Stimulated activated naive CD8-positive, alpha-beta T cell treated with anti-CD3 and anti-CD28 coated beads, Interleukin-15, Interleukin-2, amounts not matched to agents 100 U/mL and 50 U/mL, for 24 hours (primary cell): ENCODE measurements at places on chromosomes 3 and 15.

DNA sequence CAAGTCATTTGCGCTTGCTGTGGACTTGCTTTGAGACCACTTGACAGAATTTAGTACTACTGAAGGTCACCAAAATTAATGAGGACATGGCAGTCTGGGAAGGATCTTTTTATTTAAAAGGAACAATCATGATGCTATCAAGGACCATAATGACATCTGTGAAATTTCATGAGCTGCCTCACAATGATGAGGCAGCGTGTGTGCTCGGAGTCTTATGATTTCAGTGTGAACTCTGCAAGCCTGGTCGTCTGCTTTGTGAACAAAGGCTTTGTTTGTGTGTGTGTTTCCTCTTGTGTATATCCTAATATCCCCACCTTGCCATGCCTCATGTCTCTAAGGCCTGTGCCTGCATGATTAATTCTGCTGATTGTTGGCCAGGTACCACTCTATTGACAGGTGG lies 46.7 kb downstream of the RAD54L2 start:
- no peak for DNase-seq

DNA sequence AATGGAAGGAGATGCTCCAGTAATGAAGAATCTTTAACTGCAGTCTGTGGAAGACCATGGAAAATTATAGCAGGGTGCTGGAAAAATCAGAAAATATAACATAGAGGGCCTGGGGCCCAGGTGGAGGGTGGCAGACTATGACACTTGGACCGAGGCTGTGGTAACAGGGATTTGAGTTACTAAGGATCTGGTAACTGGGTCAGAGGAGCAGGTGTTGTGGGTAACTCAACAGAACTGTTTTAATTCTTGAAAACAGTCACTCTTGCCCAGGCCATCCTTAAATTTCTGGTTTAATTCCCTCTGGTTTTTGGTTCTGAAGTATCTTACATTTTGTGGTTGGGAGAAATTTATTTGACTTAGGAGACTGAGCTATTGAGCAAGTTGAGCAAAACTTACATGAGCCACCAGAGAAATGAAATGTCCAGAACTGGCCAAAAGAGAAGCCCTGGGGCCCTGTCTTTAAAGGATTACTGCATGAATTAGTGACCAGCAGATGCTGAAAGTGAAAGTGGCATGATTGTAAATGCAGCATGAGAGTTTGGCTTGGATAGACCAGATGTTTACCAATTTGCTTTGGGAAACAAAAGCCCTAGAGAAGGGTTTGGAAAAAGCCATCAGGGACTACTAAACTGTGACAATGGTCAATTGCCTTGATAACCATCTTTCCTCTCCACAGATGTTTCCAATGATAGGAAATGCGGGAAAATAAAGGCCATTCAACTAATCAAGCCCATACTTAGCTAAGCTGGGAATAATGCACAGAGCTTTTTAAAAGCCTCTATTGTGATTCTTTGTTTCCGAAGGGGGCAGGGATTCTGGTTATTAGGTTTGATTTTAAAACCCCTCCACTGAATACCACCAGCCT lies 374.9 kb upstream of the TGFBR2 start:
- no peak for DNase-seq

DNA sequence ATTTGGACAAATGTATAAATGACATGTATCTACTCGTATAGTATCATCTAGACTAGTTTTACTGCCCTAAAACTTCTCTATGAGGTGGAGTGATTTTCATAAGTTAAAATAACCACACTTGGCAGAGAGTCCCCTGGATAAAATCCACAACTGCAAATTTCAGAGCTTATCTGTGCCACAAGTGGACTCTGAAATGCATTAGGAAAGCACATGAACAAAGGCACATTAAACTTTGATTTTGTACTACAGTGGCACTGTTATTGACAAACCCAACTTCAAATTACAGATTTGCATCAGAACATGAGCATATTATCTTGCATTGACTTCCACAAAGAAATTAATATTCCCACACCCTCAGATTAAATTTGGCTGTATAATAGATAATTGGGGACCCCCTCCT lies 58.1 kb upstream of the EIF5A2 start:
- no peak for DNase-seq

DNA sequence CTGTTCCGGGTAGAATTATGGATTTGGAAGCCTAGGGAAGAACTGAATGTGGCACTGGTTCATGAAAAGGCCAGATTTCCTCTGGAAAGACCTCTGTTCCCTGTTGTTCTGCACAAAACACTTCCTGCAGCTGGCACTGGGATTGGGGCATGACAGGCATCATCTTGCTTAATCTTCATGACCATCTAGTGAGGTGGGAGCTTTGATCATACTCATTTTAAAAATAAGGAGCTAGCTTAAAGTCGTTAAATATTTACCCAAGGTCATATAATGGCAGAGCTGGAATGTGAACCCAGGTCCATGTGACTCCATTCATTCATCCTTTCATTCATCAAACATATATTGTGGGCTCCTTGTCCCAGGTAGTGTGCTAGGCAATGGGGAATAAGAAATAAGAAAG lies 40.4 kb downstream of the EBLN2 start:
- no peak for DNase-seq

DNA sequence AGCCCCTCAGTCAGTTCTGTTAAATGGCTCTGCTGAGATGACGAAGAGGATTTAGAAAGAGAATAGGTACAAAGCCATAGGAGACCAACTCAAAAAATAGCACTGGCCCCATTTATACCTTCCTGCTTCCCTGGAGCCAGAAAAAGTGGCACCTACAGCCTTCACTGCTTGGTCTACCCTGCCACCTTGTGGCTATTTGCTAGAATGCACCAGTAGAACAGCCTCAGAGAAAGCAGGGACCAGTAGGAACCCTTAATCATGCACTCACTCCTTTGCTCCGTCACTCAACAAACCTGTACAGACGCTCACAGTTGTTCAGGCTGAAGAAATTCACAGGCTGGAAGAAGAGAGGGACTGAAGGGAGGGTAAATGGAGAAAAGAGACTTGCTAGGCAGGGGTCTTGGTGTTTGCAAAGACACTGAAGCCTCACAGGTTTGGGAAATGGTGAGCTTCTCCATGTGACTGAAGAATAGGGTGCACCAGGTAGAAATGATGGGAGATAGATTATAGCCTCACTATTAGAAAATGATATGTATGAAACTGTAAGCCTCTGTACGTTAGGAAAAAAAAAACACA lies 12.1 kb upstream of the RTP2 start:
- DNase-seq: peak; percentile 74

DNA sequence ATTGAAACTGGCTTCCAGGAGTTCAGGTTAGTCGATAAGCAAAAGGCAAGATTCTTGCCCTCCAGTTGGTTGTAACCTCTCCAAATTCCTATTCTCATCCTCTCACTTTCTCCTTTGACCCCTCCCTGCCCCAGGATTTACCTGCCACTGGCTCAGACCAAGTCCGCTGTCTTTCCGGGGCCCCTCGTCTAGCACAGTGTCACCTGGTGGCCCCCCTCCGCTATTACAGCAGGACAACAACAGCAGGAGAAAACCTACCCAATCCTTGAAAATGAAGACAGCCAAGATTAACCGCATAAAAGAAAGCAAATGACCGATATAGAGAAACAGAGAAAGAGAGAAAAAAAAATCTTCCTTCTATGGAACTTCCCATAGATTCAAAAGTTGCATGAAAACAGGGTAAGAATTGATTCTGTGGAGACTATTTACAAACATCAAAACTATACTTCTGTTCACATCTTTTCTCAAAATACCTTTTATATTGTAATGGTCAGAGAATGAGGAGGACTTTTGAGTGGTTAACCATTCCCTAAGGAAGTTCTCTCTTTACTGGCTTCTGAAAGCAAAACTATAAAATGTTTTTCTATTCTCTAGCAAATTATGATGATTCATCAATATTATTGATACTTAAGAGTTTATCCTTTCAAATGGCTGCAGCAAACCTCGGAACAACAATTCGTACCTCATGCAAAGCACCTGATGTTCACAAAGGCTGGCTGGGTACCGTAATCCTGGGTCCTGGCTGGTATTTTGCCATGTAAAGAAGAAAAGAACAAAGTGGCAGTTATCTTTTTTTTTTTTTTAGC lies 10.0 kb upstream of the ST8SIA2 start:
- DNase-seq: peak; percentile 36

DNA sequence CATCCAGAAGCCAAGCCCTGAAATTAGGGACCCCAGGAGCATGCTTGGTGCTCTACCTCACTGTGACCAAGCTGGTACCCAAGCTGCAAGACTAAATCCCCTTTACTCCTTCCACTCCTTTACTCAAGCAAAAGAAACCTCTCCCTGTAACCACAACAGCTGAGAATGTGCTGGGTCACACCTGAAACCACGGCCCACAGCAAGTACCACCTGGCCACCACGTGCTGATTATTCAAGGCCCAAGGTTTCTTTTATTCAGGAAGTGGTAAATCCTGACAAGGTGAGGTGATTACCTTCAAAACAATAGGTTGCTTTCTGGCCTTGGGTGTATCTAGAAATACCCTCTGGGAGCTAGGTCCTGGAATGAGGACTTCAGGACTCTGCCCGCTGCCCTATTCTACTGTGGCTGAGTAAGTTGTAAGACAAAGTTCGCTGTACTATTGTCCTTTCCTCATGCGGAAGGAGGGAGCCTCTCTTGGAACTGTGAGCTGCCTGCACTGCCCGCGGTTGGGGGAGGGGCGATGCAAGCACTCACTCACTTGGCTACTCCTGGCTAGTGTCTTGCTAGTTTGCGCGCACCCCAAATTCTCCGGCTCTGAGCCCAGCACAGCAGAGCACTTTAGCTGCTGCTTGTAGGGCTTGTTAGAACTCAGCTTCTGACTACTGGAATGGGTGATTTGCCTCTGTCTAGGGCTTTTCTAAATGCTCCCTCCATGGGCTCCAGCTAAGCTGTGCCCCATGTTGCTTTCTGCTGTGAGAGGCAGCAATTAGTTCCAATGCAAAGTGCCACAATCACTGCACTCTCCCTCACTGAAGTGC lies 487.1 kb upstream of the CNTN3 start:
- no peak for DNase-seq

- DNase-seq: no peak
Observed at GRCh38 chr15:40554161-40554525, 10.7 kb downstream of the CCDC32 start.

- no peak for DNase-seq
Observed at GRCh38 chr3:36482256-36482655, 102.0 kb downstream of the STAC start.

DNA sequence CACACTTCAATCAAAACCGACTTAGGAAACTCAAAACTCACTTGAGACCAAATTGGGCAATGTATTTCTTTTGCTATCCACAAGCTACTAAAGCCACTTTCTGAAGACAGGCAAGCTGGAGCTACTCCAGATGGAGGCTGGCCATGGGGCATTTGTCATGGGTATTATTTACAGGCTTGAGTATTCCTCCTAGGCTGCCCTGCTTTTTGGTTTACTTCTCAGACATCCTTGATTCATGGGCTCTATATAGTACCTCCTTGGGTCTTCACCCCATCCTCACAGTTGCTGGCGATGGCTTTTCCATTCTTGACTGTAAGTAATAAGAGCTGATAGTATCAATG lies 18.6 kb upstream of the SYNM start:
- DNase-seq: no peak

- no peak for DNase-seq
Observed at GRCh38 chr3:29247088-29247745, 33.7 kb upstream of the RBMS3 start.

DNA sequence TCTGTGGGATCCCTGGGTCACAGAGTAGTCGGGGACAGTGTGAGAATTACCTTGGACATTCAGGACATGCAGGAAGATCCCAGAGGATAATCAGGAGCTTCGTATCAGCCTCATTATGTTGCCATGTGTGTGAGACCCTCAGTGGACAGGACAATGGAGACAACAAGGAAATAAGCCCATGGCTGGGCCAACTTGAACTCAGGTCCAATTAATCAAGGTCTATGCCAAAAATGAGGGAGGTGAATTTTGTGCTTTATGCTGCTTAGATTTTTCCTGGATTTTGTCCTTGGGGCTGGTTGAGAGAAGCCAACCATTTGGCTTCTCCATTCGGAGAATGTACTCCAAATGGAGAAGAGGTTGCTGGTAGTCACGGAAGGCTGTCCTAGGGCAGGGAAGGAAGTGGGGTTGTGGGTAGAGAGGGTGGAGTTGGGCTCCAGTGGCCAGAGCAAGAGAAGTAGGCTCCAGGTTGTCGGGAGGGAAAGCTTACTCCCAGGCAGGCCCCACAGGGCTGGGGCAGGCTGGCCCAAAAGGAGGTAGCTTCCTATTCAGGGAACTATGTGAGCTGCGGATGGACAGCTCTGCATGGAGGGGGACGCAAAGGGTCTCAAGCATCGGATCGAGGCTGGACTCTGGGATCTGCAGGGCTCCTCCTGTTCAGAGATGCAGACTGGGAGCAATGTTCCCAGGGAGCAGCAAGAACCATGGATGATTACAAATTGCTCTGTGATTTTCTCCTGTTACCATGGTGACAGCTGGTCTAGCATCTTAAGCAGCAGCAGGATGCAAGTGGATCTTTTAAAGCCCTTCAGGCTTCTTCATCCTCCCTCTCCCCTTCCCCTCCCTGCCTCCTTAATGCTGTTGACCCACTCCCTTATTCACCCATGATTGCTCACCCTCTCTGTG lies 91.1 kb downstream of the WNT7A start:
- DNase-seq: no peak

GRCh38 chr15:39102431-39102830 lies 478.4 kb upstream of the THBS1 start:
- DNase-seq: no peak

- DNase-seq: no peak
Observed at GRCh38 chr15:39511916-39512260, 69.0 kb upstream of the THBS1 start.

GRCh38 chr3:196609343-196609775 lies 30.1 kb upstream of the NRROS start:
- DNase-seq: peak; percentile 99

GRCh38 chr3:99498550-99499234 lies 139.7 kb upstream of the COL8A1 start:
- DNase-seq: no peak

DNA sequence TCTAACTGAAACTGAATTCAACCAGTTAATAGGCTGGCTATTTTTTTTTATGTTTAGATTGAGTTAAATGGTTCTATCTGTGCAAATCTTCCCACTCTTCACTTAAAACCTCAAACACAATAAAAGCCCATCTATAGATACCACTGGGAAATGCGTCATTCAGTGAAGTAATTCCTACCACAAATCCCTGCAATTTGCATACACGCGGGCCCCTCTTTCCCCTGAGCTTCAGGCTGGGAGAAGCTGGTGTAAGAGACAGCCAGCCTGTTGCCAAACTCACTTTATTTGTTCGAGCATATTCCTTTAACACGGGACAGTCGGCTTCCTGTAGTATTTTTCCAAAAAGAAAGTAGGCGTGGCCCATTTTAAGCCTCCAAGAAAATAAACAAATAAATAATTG lies 26.0 kb upstream of the MCTP2 start:
- DNase-seq: peak; percentile 42

DNA sequence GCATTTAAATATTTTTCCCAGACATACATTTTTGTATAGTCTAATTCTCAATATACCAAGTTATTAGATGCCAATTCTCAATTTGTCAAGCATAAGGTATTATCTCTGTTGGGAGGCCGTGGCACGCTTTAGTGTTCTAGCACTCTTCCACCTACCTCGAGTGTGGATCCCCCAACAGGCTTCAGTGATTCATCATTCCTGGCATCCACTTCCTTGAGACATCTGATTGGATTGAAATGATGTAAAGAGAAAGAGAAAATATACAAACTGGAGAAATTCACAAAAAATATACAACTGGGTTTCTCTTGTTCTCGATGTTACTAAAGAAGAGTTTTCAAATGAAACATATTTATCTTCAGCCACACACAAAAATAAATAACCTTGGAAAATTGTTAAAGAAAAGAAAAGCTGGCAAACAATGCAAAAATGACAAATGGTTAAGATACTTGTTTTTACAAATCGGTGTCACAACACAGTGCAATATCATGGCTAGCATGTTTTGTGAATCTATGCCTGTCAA lies 218.0 kb upstream of the CDIN1 start:
- no peak for DNase-seq
